ENCODE measurements at places on chromosomes 12 and 14. TPM values are rescaled to one million over a fixed set of nuclear protein-coding genes. Genes with fewer than 3 reads are reported as not detected.

PPM1H gene
- total RNA-seq = 8.2 TPM

CEP128 gene
- 6.1 TPM for total RNA-seq

TAS2R19 gene
- not detected for total RNA-seq

SOCS4 gene
- 13.1 TPM for total RNA-seq

AHSA1 gene
- total RNA-seq = 281 TPM

WNT1 gene
- total RNA-seq = not detected

SPTLC2 gene
- total RNA-seq = 30.3 TPM

ARID4A gene
- 6.3 TPM for total RNA-seq

RDH16 gene
- 0.16 TPM for total RNA-seq

ANKS1B gene
- 0.49 TPM for total RNA-seq

HNRNPC gene
- 834 TPM for total RNA-seq

ETFBKMT gene
- 0.68 TPM for total RNA-seq

RPGRIP1 gene
- total RNA-seq = 0.54 TPM

MYH7 gene
- total RNA-seq = not detected

CFAP251 gene
- total RNA-seq = 1.1 TPM

LYZ gene
- 0.26 TPM for total RNA-seq

TSPAN9 gene
- 21.4 TPM for total RNA-seq

CCDC177 gene
- not detected for total RNA-seq

LRRK2 gene
- 2.5 TPM for total RNA-seq

PPP1R36 gene
- 0.57 TPM for total RNA-seq

NEUROD4 gene
- not detected for total RNA-seq

LRRIQ1 gene
- 1.3 TPM for total RNA-seq

TMEM229B gene
- 0.24 TPM for total RNA-seq

KLRF1 gene
- not detected for total RNA-seq

ZC2HC1C gene
- 3.0 TPM for total RNA-seq

GYS2 gene
- total RNA-seq = not detected

MYH6 gene
- not detected for total RNA-seq

DAO gene
- total RNA-seq = not detected

PPP4R4 gene
- 0.39 TPM for total RNA-seq

SOAT2 gene
- 0.26 TPM for total RNA-seq

HOTAIR gene
- total RNA-seq = 0.16 TPM

BIN2 gene
- 0.11 TPM for total RNA-seq

C12orf54 gene
- total RNA-seq = not detected

MEG3 gene
- total RNA-seq = 51.9 TPM

TEDC1 gene
- total RNA-seq = 48.6 TPM

GUCY2C gene
- 0.06 TPM for total RNA-seq

SYNE2 gene
- 9.9 TPM for total RNA-seq

CLEC4A gene
- not detected for total RNA-seq

CMA1 gene
- not detected for total RNA-seq

OAS2 gene
- 0.25 TPM for total RNA-seq

TEX22 gene
- total RNA-seq = 0.20 TPM

RASSF9 gene
- total RNA-seq = 0.46 TPM

SYCP3 gene
- total RNA-seq = 0.12 TPM

TRIM9 gene
- total RNA-seq = 10.1 TPM

AHNAK2 gene
- total RNA-seq = 221 TPM

ISM2 gene
- total RNA-seq = 0.43 TPM

All from A549 treated with DMSO at 1 μM for 4 hours (cell line).